ENCODE measurements at places on chromosomes 2 and 18. TPM values are rescaled to one million over a fixed set of nuclear protein-coding genes. Genes with fewer than 3 reads are reported as not detected.

The LRATD1 gene
- polyA plus RNA-seq = 3.5 TPM

The ATOH8 gene
- polyA plus RNA-seq = 10.2 TPM

The NLRC4 gene
- 3.9 TPM for polyA plus RNA-seq

The ARHGAP15 gene
- 8.7 TPM for polyA plus RNA-seq

The ANKRD30BL gene
- not detected for polyA plus RNA-seq

The CFAP210 gene
- polyA plus RNA-seq = 2.6 TPM

The C2orf72 gene
- polyA plus RNA-seq = 0.46 TPM

The SERPINB11 gene
- polyA plus RNA-seq = not detected

The TPO gene
- polyA plus RNA-seq = 1.0 TPM

The CLEC4F gene
- polyA plus RNA-seq = 0.27 TPM

The CNGA3 gene
- 0.01 TPM for polyA plus RNA-seq

The TMEM247 gene
- polyA plus RNA-seq = not detected

The TRIM54 gene
- 0.03 TPM for polyA plus RNA-seq

The TXNDC2 gene
- polyA plus RNA-seq = not detected

The KCNG2 gene
- 0.42 TPM for polyA plus RNA-seq

The TSGA10 gene
- polyA plus RNA-seq = 3.4 TPM

The MALT1 gene
- 3.3 TPM for polyA plus RNA-seq

The LRRC30 gene
- polyA plus RNA-seq = not detected

The MARCHF7 gene
- 40.6 TPM for polyA plus RNA-seq

The PCARE gene
- 0.01 TPM for polyA plus RNA-seq

The METAP1D gene
- 4.6 TPM for polyA plus RNA-seq

The ANKRD29 gene
- 0.92 TPM for polyA plus RNA-seq

The TRIM43 gene
- not detected for polyA plus RNA-seq

The TMEM17 gene
- polyA plus RNA-seq = 2.2 TPM

The SULT1C4 gene
- polyA plus RNA-seq = 2.2 TPM

The CABLES1 gene
- 25.3 TPM for polyA plus RNA-seq

The RAX gene
- polyA plus RNA-seq = not detected

The ABCB11 gene
- 0.02 TPM for polyA plus RNA-seq

The CNDP1 gene
- 0.12 TPM for polyA plus RNA-seq

The CCDC178 gene
- polyA plus RNA-seq = 6.1 TPM

The GPR75 gene
- polyA plus RNA-seq = 0.45 TPM

The CCDC85A gene
- polyA plus RNA-seq = 0.76 TPM

The PRSS56 gene
- polyA plus RNA-seq = not detected

The NEB gene
- polyA plus RNA-seq = 1.0 TPM

The PRR30 gene
- not detected for polyA plus RNA-seq

The SERPINB5 gene
- polyA plus RNA-seq = not detected

The MROH2A gene
- 0.09 TPM for polyA plus RNA-seq

The COL4A3 gene
- polyA plus RNA-seq = 0.56 TPM

The KIAA2012 gene
- polyA plus RNA-seq = 0.01 TPM

The ERFE gene
- 0.41 TPM for polyA plus RNA-seq

The ZNF396 gene
- 0.61 TPM for polyA plus RNA-seq

The SPATA3 gene
- polyA plus RNA-seq = not detected

The TYW5 gene
- 3.0 TPM for polyA plus RNA-seq

The MYL1 gene
- polyA plus RNA-seq = 0.24 TPM

The RNU2-63P gene
- not detected for polyA plus RNA-seq

The TFPI gene
- 21.9 TPM for polyA plus RNA-seq

The RGPD4 gene
- not detected for polyA plus RNA-seq

The LIMS3 gene
- 0.78 TPM for polyA plus RNA-seq

The DHRS9 gene
- 4.0 TPM for polyA plus RNA-seq
